Prostate gland (tissue), 2 donors: ENCODE measurements at places on chromosomes 16 and 17. TPM values are rescaled to one million over a fixed set of nuclear protein-coding genes. Genes with fewer than 3 reads are reported as not detected.

GRCh38 chr17:78706271-78706915, 75.7 kb downstream of the CYTH1 start:
- no peak overlapping the region for H3K4me3 ChIP-seq
- no peaks in the 10 kb centered on the region for H3K27me3 ChIP-seq
- DNase-seq, result peak; percentile 59
- H3K36me3 ChIP-seq, result peaks cover 4% of the 10 kb centered on the region
- H3K27ac ChIP-seq, result no peak overlapping the region

DNA sequence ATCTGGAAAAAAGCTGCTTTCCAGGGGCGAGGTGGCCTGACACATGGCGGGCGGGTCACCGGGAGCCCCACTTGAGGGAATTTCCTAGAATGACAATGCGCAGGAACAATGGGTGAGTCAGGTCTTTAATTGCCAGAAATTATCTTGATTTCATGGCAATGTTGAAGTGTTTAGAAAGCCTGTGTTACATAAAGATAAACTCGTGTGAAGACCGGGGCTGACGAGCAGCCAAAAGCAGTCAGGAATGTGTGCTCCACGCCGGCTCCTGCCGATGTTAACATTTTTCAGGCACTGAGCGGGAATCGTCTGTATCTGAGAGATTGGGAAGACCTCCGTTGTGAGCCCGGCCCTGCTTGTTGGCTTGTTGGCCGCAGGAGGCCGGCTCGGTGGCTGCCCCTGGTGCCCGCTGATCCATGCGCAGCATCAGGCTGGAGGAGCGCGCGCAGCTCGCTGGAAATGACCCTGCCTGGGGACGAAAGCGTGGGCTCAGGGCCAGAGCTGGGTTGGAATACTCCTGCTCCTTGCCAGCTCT, 353.1 kb downstream of the FOXL1 start:
- H3K4me1 ChIP-seq, result no peaks in the 10 kb centered on the region
- no peak overlapping the region for H3K4me3 ChIP-seq
- no peaks in the 10 kb centered on the region for H3K36me3 ChIP-seq
- H3K27me3 ChIP-seq, result peaks cover 11% of the 10 kb centered on the region

DNA sequence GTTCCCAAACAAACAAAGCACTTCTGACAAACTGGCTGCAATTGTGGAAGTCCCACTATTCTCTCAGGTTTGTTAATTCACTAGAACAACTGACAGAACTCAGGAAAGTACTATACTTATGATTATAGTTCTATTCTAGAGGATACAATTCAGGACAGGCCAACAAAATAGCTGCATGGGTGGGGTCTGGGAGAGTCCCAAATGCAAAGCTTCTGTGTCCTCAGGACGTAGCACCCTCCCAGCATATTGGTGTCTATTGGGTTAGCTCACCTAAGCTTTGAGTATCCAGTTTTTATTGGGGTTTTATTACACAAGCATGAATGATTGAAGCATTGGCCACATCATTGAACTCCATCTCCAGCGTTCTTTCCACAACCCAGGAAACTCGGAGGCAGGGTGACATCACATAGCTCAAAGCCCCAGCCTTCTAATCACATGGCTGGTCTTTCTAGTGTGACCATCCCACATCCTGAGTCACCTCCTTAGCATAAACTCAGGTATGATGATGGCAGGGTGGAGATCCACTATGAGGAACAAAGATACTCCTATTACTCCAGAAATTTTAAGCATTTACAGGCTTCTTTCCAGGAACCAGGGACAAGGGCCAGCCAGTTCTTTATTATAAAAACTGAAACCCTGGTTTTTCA, 43.9 kb upstream of the CCNF start:
- H3K4me1 ChIP-seq, result no peaks in the 10 kb centered on the region
- H3K27me3 ChIP-seq, result no peaks in the 10 kb centered on the region
- H3K4me3 ChIP-seq, result no peak overlapping the region
- H3K36me3 ChIP-seq, result no peaks in the 10 kb centered on the region
- no peak for DNase-seq
- no peak overlapping the region for H3K27ac ChIP-seq

GRCh38 chr17:42894283-42895184, 6.1 kb upstream of the G6PC1 start:
- H3K27me3 ChIP-seq, result no peaks in the 10 kb centered on the region
- H3K36me3 ChIP-seq, result no peaks in the 10 kb centered on the region
- no peak overlapping the region for H3K27ac ChIP-seq
- H3K4me1 ChIP-seq, result no peaks in the 10 kb centered on the region
- no peak overlapping the region for H3K4me3 ChIP-seq
- no peak for DNase-seq

GRCh38 chr17:66837885-66838665, 3.2 kb downstream of the CACNG5 start:
- H3K36me3 ChIP-seq, result no peaks in the 10 kb centered on the region
- H3K4me1 ChIP-seq, result no peaks in the 10 kb centered on the region
- H3K4me3 ChIP-seq, result no peak overlapping the region
- DNase-seq, result no peak
- H3K27ac ChIP-seq, result no peak overlapping the region

DNA sequence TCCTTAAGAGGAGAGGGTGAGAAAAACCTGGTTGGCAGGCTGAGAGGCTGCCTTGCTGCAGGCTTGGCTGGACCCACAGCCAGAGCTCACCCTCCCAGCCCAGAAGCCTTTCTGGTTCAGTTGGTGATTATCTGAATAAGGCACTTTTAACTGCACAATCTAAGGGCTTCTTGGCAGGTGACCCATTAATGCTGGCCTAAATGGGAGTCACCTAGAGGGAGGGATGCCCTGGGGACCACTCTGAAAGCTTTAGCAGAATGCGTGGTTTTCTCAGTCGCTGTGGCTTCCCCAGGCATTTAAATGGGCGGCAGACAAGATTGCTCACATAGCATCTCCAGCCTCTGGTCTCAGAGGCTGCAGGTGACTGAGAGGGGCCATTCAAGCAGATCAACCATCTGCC, 33.2 kb upstream of the SHISA9 start:
- no peak for DNase-seq
- H3K4me1 ChIP-seq, result no peaks in the 10 kb centered on the region
- H3K27me3 ChIP-seq, result no peaks in the 10 kb centered on the region
- no peaks in the 10 kb centered on the region for H3K36me3 ChIP-seq
- no peak overlapping the region for H3K4me3 ChIP-seq

Gene MEOX1
- 6.1 TPM for total RNA-seq

Gene PARD6A
- total RNA-seq, result 13.7 TPM

DNA sequence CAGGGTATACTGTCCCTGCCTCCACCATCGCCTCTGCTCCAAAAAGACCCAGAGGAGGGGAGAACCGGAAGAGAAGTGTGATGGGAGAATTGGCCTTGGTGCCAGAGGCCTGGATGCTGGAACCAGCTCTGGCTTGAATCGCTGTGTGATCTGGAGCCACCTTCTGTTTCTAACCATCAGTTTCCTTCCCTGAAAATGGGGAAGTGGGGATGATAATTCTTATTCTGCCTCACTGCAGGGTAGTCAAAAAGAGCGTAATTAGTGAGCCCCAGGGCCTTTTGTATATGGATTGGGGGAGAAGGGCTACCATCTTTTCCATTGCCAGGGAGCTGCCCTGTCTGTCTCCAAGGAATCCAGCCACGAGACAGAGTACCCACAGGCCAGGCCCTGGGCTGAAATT, 52.2 kb downstream of the CCT6B start:
- no peaks in the 10 kb centered on the region for H3K27me3 ChIP-seq
- H3K4me1 ChIP-seq, result no peaks in the 10 kb centered on the region
- H3K36me3 ChIP-seq, result no peaks in the 10 kb centered on the region
- no peak for DNase-seq

Gene COG1
- total RNA-seq, result 34.6 TPM

Gene SPNS3
- total RNA-seq, result not detected

GRCh38 chr16:19968891-19969683, 84.4 kb upstream of the GPRC5B start:
- no peak overlapping the region for H3K4me3 ChIP-seq
- no peaks in the 10 kb centered on the region for H3K4me1 ChIP-seq
- H3K27me3 ChIP-seq, result no peaks in the 10 kb centered on the region
- no peaks in the 10 kb centered on the region for H3K36me3 ChIP-seq
- DNase-seq, result no peak

Gene SCGB1C2
- not detected for total RNA-seq

- H3K27me3 ChIP-seq, result no peaks in the 10 kb centered on the region
- H3K4me1 ChIP-seq, result no peaks in the 10 kb centered on the region
- H3K36me3 ChIP-seq, result no peaks in the 10 kb centered on the region
- no peak overlapping the region for H3K4me3 ChIP-seq
- no peak overlapping the region for H3K27ac ChIP-seq
- no peak for DNase-seq
These were observed 794 bp downstream of the PDE6G start for GRCh38 chr17:81655378-81656117.

Gene PRSS36
- 4.7 TPM for total RNA-seq

Gene LRRC3C
- total RNA-seq, result not detected

DNA sequence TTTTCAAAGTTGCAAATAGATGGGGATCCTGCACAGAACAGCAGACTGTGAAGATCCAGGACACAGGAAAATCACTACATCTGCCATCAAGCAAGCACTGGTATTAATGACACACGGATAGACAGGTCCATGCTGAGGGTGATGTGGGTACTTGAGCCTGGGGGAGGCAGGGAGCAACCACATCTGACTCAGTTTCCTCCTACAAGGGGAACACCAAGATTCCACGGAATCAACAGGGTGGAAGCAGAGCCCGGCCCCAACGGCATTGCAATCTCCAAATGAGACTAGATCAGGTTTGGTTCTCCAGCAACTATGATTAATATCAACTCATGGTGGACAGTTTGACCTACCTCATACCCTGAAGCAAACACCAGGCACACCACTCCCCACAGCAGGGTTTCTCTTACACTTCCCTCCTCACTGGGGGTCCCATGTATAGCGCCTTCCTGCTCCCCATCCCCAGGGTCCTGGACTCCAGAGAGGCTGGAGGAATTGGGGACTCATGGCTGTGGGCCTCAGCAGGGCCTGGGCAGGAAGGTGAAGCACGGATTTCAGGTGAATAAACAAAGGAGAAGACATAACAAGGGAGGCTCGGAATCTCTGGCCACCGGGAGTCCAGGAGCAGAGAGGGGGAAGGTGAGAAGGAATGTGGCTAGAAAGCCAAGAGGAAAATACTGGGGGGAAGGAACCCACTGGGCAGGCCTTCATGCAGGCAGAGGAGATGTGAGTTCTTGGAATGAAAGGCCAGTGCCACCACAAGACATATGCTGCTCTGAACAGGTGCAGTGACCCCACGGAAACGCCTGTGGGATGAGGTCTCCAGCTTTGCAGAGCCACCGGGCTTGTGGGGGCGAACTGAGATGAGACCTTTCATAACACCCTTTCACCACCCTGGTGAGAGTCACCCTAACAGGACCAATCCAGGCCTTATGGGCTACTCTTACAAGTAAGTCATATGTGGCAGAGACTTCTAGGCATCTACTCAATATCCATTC, 29.5 kb upstream of the PIK3R6 start:
- H3K36me3 ChIP-seq, result no peaks in the 10 kb centered on the region
- H3K27me3 ChIP-seq, result no peaks in the 10 kb centered on the region
- H3K4me3 ChIP-seq, result no peak overlapping the region
- DNase-seq, result no peak
- no peak overlapping the region for H3K27ac ChIP-seq

DNA sequence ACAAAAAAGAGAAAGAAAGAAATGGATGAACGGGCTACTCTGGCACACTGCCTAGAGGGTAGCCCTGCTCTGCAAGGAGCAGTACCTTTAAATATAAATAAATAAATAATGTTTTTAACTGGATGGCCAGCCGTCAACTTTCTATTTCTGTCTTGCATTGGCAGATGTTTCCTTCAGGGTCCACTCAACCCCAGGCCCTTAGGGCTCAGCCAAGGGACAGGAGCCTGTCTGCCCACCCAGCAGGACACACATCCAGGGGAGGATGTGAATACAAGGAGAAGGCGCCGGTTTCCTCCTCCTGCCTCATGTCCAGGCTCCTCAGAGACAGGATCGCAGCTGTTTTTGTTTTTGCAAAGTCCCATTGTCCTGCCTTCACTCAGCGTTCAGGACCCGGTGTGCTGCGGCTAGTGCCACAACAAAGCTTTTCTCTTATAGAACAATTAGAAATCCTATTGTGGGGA, 22.6 kb downstream of the TTYH2 start:
- no peak for DNase-seq
- H3K4me3 ChIP-seq, result no peak overlapping the region
- H3K27ac ChIP-seq, result no peak overlapping the region
- H3K4me1 ChIP-seq, result no peaks in the 10 kb centered on the region
- no peaks in the 10 kb centered on the region for H3K27me3 ChIP-seq

- no peaks in the 10 kb centered on the region for H3K4me1 ChIP-seq
- H3K36me3 ChIP-seq, result no peaks in the 10 kb centered on the region
- no peak for DNase-seq
- H3K27ac ChIP-seq, result no peak overlapping the region
- H3K4me3 ChIP-seq, result no peak overlapping the region
These were observed 155.8 kb downstream of the SNX29 start for GRCh38 chr16:12132290-12132689.
